Body of pancreas (tissue), 4 donors: ENCODE measurements at places on chromosomes 13 and 19.

DNA sequence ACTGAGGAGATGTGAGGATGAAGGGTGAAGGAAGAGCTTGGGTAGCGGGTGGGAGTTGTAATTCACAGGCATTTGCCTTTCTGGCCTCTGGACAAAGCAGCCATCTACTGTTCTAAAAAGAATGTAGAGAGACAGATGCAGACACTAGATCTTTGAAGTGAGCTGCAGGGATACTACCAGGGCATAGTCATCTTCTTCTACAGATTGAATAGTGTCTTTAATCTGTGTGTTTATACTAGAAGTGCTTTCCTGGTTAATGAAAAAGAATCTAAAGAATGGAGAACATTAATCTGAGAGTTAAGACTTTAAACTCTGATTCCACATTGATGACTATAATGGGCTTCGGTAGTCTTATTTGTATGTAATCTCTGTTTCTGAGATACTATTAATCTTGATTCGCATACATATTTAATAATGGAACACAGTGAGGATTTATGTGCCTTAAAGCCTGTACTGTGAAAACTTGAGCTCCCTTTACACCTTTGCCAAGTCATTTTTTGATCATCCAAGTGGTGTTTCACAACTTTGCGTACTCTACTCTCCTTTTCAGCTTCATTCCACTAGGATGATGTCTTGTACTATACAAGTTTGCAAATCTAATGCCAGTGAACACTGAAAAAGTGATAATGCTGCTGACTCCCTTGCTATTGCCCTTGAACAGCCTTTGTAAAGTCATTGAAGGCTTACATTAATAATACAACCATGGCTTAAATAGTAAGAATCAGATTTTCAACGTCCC is 2199.4 kb upstream of the PCDH20 start:
- DNase-seq, result no peak

DNA sequence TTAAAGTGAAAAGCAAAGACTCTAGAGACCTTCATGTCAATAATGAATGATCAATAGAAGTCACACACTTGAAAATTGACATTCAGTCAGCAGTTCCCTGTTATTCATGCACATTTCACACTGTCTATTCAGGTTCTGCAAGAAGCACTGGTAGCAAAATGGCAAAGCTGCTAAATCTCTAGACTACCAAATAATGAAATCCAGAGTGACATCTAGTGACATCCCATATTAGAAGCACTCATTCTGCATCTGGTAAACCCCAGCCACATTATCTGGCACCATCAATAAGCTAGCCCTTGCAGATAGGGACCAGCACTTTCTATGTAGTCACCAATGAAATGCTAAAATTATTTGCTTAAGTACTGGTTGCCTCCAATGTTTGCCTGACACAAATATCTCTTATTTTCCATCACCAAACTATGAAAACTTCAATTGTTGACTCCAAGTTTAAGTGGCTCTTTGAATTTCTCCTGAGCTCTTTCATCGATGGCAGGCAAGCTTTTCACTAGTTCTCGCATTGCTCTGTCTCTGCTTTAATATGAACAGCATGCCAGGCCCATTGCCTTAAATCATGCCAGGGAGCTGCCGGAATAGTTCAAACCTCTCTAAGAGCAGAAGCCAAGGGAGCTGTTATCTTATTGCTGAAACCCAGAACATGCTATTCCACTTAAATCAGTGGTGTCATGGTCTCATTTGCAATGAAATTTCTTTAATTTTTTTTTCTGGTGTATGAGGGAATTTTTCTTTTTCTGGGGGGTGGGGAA is 409.9 kb downstream of the MZT1 start:
- no peak for DNase-seq

- DNase-seq, result peak; percentile 73
Observed at GRCh38 chr13:27997904-27998522, 9.5 kb upstream of the URAD start.

GRCh38 chr19:28020619-28021258 is 1192.2 kb downstream of the UQCRFS1 start:
- DNase-seq, result no peak

DNA sequence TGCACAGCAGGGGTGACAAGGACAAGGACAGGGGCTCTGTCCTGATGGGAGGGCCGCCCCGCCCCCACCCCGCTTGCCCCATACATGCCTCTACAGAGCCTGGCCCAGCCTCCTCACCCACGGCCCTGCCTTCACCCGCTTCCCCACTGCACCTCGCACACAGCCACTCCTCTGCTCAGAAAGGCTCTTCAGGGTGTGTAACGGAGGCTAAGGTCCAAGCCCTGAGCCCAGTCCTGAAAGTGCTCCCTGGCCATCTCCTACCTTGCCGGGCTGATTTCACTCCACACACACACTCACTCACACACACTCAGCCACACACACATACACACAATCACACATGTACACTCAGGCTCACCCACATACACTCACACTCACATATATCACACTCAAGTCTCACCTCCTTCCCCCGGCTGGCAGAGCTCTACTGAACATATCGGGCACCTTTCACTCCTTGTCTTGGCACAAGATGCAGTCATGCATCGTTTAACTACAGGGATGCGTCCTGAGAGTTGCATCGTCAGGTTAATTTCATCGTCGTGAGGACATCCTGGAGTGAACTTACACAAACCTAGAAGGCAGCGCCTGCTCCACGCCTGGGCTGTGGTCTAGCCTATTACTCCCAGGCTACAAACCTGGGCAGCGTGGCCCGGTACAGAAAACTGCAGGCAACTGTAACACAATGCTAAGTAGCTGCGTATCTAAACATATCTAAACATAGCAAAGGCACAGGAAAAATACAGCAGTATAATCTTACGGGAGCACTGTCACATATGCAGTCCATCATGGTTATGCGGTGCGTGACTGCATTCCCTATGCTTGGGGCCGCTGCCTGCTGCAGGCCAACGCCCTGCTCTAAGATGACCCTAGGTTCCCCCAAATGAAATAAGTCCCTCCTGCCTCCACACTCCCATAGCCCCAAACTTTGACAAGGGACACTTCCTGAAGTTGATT is 13.1 kb downstream of the EPS15L1 start:
- DNase-seq, result no peak
